ENCODE measurements at places on chromosomes 12 and 14.

DNA sequence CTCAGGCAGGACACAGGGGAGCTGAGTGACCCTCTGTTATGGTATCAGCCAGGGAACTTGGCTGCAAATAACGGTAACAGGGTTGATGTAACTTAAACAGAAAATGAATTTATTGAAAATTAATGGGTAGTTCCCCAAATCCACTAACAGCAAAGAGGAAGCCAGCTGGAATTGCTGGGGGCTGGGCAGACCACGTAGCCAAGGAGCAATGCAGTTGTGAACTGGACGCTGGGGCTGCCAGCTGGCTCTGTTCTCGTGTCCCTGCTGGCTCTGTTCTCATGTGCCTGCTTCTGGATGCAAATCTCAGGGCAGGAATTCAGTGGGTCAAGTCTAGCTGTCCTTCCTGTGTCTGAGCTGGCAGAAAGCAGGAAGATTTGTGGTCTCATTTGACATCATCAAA is 1383.3 kb upstream of the TMEM132C start:
- no peak for DNase-seq

GRCh38 chr12:86914721-86915120 is 658.5 kb upstream of the MGAT4C start:
- no peak for DNase-seq

DNA sequence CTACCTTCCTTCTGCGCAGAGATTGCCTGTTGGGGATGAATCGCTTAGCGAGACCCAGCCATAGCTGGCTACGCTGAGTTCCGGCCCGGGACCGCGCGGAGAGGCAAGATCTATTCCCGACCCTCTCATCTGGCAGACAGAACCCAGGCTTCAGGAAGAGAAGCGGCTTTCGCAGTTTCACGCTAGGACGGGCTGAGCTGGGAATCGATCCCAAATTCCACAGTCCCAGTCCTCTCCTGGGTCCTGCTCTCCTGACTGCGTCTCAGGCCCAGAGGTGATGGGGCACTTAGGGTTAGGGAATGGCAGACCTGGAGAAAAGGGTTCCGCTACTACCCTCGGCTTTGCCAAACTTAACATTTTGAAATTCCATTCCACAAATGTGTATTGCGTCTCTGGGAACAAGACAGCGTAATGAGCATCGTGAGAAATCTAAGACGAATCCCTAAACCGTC is 2.8 kb downstream of the PTPN21 start:
- DNase-seq = no peak

DNA sequence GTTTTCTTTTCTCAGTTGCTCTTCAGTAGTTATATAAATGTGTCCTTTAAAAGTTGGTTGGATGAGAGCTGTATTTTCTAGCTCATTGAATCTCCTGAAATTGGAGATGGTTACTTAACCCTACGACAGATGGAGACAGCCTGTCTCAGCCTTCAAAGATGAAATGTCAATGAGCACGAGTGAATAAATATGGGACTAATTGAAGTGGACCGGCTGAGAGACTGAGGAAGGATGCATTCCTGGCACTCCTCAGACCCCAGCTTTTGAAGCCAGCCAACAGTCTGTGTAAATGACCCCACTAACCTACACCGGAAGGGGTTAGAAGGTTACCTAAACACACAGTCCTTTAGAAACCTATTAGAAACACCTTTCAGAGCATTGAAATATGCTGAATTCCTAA is 46.6 kb downstream of the PDZRN4 start:
- DNase-seq = no peak

- DNase-seq = no peak
Measured at GRCh38 chr14:31251028-31251958, 43.7 kb upstream of the HECTD1 start.

DNA sequence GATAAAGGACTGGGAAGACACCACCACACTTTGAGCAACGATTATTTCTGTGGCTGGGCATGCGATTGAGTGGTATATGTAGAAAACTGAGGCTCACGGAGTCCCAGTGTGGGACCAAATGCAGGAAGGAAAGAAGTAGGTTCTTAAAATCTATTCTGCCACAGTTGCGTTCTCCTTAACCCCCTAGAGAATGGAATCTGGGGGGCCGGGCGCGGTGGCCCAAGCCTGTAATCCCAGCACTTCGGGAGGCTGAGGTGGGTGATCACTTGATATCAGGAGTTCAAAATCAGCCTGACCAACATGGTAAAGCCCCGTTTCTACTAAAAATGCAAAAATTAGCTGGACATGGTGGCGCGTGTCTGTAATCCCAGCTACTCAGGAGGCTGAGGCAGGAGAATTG is 29.9 kb upstream of the CORO1C start:
- DNase-seq = no peak

DNA sequence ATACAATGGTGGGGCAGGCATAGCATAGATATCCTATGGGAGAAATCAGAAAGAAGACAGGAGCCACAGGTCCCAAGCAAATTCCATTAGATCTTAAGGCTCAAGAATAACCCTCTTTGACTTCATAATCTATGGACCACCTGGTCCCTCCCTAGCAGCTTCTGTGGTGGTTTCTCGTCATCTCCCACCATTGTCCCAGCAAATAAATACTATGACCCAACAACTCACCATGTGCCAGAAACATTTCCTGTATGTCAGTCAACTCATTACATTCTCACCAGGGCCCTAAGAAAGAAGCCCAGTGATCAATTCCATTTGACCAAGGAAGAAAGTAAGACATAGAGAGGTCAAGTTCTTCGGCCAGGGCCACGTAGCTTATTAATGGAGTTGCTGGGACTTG is 646.2 kb downstream of the VRK1 start:
- no peak for DNase-seq

DNA sequence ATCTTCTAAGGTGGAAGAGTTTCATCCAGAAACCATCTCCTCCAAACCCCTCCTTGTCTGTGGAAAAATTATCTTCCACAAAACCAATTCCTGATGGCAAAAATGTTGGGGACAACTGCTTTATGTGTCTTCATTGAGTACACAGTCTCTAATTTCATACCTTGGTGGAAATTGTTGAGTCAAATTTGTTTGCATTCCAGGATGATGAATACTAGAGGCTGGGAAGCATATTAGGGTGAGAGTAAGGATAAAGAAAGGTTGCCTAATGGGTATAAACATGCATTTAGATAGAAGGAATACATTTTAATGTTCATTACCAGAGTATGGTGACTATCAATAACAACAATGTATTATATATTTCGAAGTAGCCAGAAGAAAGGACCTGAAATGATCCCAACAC is 98.2 kb downstream of the C12orf42 start:
- DNase-seq = no peak

DNA sequence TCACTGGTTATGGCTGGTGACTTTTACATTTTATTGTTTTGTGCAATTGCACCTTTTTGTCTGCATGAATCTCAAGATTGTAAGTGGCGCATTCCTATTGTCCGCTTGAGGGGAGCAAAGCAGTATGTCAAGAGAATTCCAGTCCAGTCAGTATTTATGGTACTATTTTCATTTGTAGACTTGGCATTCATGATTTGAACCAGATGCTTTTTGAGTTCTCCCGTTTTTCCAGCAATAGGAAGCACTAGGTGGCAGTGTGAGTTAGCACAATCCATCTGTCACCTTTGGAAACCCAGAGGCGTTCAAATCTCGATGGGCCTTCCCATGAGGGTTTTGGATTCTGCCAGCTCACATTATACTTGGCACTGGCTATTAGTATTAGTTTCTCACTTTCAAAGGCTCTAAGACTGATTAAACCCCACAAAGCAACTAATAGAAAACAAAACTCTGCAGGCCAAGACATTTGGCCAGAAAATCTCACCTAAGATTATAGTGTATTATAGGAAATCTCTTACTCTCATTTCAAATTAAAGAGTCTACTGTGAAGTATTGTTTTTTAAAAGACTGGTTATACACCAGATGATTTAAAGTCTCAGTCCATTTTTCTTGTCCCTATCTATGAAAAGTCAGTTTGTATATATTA is 2.2 kb downstream of the DACT1 start:
- peak; percentile 64 for DNase-seq

GRCh38 chr14:93092606-93093556 is 22.8 kb downstream of the ITPK1 start:
- peak; percentile 78 for DNase-seq

DNA sequence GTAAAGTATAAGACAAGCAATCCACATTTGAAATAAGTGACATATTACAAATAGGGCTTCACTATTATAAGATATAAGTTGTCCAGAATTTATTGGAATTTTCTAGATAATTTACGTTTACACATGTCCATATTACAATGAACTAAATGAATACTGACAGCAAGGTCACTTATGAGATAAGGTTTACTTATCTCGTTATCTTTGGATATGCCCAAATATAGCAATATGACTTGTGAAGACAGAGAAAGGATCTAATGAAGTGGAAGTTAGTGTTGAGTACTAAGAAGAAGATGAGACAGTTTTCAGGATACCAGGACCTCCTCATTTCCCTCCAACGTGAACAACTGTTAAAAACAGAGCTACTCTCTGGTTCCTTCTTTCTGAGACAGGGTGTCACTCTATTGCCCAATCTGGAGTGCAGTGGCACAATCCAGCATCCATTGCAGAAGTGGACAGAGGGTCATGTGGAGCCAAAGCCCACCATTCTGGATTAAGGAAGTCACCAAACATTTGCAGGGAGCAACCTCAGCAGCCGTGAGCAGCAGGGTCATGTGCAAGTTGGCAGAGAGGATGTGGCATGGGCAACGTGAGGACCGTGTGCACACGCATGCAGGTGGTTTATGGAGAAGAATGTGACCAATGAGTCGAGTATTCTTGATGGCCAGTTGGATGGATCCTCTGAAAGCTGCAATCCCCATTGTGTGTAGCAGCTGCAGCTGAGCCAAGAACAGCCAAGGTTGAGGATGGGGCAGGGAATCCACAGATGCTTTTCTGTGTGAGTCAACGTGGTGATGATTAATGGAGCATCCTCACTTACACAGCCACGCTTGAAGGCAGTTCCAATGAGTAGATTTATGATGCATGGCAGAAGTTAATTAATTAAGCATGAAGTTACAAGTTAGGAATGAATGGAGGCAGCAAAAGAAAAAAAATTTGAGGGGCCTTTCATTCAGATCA is 111.0 kb downstream of the BICD1 start:
- peak; percentile 68 for DNase-seq

DNA sequence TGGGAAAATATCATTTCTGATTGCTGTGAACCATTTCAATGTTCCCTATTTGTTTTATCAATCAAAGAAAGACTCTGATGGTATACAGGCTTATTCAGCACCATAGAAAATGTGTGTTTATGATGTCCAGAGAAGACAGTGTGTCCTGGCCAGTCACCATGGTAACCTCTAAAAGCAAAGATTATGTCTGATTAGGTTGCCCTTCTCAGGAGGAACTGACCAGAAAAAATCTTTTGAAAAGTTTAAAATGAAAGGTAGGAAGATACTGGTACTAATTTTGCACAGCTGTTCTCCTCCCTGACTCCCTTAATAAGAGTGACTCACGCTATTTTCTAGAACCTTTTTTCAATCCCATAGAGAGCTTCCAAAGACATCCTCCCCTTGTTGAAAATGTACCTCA is 391.8 kb upstream of the DCN start:
- DNase-seq = no peak

GRCh38 chr14:46290706-46291105 is 360.9 kb downstream of the RPL10L start:
- no peak for DNase-seq

GRCh38 chr14:41047763-41048162 is 558.9 kb upstream of the LRFN5 start:
- DNase-seq = no peak

DNA sequence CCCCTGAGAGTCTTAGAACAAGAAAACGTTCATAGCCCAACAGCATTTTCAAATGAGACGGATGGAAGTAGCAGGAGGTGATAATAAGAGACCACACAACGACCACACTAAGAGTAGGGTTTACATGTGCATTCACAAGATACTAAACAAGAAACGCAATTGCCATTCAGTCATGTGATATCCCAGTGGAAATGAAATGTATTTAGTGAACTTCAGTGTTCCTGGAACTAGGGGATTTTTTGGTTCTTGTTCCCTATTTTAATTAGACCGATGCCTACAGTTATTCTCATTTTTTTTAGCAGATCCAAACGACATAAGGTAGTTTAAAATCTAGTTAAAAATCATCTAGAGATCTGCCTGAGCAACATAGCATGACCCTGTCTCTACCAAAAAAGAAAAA is 150.0 kb downstream of the GPR65 start:
- DNase-seq = peak; percentile 61

DNA sequence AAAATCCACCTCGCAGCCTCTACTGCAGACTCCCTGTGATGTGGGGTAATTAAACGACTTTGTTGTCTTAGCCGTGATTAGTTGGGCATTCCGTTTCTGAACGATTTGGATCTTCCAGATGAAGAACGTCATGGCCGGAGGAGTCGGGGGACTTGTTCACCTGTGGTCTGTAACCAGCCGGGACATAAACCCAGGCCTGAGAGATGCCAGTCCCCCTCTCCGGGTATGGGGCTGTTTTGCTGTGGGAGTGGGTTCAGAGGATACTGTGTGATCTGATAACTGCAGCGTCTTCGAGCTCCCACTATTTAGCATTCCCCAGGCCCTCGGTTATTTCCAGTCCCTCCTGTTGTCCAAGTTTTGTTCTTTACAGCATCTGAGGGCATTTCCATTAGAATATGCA is 96.1 kb downstream of the PIWIL1 start:
- DNase-seq = no peak

GRCh38 chr12:106378788-106379187 is 21.2 kb downstream of the POLR3B start:
- no peak for DNase-seq

DNA sequence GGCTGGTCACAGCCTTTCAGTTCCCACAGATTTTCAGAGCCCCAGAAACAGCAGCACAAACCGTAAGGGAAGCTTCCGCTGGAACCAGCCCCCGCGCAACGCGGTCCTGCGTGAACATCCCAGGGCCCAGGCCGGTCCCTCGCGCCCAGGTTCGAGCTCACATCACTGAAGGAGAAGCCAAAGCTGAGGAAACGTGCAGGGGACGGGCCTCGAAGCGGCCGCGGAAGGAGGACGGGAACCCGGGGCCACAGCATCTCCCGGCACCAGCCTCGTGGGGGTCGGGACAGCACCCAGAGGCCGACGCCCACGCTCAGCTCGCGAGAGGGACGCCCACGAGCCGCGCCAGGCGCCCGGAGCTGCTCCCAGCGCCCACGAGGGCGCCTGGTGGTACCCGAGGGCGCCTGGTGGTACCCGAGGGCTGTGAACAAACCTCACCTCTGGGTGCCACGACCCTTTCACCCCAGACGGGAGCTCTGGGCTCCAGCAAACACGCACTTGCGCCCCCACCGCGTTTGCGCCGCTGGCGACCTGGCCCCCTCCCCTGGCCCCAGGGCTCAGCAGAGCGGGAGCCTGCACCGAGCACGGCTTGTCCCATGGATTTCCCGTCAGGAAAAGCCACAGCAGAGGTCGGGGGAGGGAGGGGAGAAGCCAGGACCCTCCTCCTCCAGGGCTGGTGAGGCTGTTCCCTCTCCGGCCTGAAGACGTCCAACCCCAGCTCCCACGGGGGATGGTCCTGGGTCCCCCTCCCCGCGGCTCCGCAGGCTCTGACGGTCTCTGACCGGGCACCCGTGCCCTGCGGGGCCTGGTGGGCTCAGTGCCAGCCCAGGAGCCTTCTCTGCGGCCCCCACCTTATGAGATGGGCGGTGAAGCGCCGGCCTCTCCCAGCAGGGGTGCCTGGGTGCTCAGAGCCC is 6.9 kb downstream of the LRCOL1 start:
- no peak for DNase-seq

All from inflammatory macrophage treated with lipopolysaccharide for 1 hour (primary cell).